ENCODE measurements at places on chromosomes 12 and 14. TPM values are rescaled to one million over a fixed set of nuclear protein-coding genes. Genes with fewer than 3 reads are reported as not detected.

The HECTD4 gene
- 6.1 TPM for polyA plus RNA-seq

The CCDC92 gene
- polyA plus RNA-seq = 22.6 TPM

The SIX6 gene
- polyA plus RNA-seq = not detected

The AMN gene
- polyA plus RNA-seq = 2.3 TPM

The TAS2R20 gene
- polyA plus RNA-seq = not detected

The TAS2R43 gene
- not detected for polyA plus RNA-seq

The MYO1H gene
- not detected for polyA plus RNA-seq

The SLC25A21 gene
- not detected for polyA plus RNA-seq

The TEP1 gene
- 7.5 TPM for polyA plus RNA-seq

The IL31 gene
- not detected for polyA plus RNA-seq

The TMEM121 gene
- polyA plus RNA-seq = 1.4 TPM

The AQP6 gene
- not detected for polyA plus RNA-seq

The NRXN3 gene
- not detected for polyA plus RNA-seq

The LAG3 gene
- polyA plus RNA-seq = 0.16 TPM

The STAC3 gene
- 0.32 TPM for polyA plus RNA-seq

The DIO3 gene
- polyA plus RNA-seq = not detected

The RAD51AP1 gene
- 33.7 TPM for polyA plus RNA-seq

The TEDC1 gene
- polyA plus RNA-seq = 10.4 TPM

The SPX gene
- not detected for polyA plus RNA-seq

The SLCO1B3 gene
- not detected for polyA plus RNA-seq

The KRT79 gene
- polyA plus RNA-seq = not detected

The ITGA7 gene
- not detected for polyA plus RNA-seq

The GPRC5D gene
- not detected for polyA plus RNA-seq

The TMEM52B gene
- polyA plus RNA-seq = not detected

The TCTN1 gene
- polyA plus RNA-seq = 71.3 TPM

The POTEG gene
- not detected for polyA plus RNA-seq

The DCN gene
- not detected for polyA plus RNA-seq

The MYF6 gene
- 1.1 TPM for polyA plus RNA-seq

The OTOGL gene
- not detected for polyA plus RNA-seq

The SLC38A6 gene
- 5.3 TPM for polyA plus RNA-seq

The KRT83 gene
- polyA plus RNA-seq = not detected

The RND1 gene
- polyA plus RNA-seq = 2.9 TPM

The GPR68 gene
- polyA plus RNA-seq = 0.28 TPM

The PPP4R3A gene
- polyA plus RNA-seq = 121 TPM

The KLRB1 gene
- 0.83 TPM for polyA plus RNA-seq

The TEX52 gene
- polyA plus RNA-seq = not detected

The C12orf42 gene
- polyA plus RNA-seq = 37.3 TPM

The SDSL gene
- polyA plus RNA-seq = 0.68 TPM

All from naive B cell (primary cell).